HS-27A (cell line): ENCODE measurements at places on chromosomes 3 and 15.
A peak's percentile ranks its signal among the peaks of the same experiment; 100 is the strongest.

GRCh38 chr3:96576935-96577334, 237.5 kb upstream of the EPHA6 start:
- no peak for DNase-seq

- no peak for DNase-seq
These were observed 70.7 kb downstream of the TLE3 start for GRCh38 chr15:70026991-70027390.

DNA sequence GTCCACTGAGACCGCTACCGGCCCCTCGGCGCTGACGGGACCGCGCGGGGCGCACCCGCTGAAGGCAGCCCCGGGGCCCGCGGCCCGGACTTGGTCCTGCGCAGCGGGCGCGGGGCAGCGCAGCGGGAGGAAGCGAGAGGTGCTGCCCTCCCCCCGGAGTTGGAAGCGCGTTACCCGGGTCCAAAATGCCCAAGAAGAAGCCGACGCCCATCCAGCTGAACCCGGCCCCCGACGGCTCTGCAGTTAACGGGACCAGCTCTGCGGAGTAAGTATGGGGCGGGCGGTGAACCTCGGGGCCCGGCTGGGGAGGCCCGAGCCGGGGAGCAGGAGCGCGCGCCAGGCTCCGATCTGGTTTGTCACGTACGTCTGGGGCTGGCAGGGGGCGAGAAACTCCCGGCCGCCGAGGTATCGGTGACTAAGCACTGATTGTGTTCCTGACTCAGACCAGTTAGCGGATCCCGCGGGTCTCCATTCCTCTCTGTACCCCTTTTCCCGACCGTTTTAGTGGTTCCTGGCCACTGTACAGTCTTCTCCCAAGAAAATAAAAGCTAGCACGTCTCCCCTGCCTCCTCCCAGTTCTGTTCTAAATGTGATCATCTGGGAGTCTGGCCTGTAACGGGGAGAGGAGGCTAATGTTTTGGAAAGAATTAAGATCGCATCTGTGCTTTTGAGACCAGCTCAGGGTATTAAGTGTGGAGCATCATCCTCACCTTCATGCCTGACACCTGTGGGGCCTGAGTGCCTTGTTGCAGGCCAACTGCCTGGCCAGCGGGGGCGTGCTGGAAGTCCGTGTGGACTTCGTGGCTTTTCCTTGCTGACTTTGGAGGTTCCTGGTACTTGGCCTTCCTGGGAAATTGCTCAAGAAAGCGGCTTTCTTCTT, 691 bp downstream of the MAP2K1 start:
- DNase-seq = peak; percentile 59

DNA sequence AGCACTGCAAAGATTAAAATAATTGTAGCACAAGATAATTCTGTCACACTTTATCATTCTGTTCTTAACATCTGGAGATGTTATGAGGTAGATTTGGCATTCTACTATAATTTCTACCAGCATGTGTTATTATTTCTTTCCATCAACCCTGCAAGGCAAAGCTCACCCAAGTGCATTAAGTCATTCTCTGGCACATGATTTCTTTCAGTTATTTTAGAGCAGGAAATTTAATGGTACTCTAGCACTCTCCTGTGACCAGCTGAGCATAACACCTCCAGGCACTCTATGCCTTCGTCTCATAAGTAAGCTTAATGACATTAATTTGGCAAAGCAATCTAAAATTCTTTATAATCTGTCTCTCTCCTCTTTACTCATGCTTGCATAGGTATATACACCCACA, 300.2 kb upstream of the GPR149 start:
- no peak for DNase-seq

- DNase-seq = no peak
These were observed 68.1 kb downstream of the IMPG2 start for GRCh38 chr3:101252307-101252706.

GRCh38 chr15:97692301-97693015, 268.0 kb upstream of the ARRDC4 start:
- no peak for DNase-seq

DNA sequence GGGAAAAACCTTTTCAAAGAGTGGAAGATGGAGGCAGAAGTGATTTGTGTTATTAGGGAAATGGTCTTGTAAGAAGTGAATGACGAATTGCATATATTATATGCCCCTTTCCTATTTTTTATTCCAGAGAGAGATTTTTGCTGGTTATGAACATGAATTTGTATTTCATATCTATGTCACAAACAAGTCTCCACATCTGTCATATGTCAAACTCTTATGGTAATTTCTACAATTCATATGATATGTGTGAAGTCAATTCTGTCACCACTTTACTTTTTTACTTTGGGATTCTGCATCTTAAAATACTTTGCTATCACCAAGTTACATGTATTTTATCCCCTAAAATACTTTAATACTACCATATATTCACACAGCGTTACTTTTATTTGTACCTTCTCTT, 594.2 kb upstream of the ARPP21 start:
- no peak for DNase-seq

GRCh38 chr15:92322566-92323355, 70.9 kb upstream of the ST8SIA2 start:
- DNase-seq = no peak

GRCh38 chr3:179884136-179884535, 152.6 kb downstream of the PEX5L start:
- no peak for DNase-seq

GRCh38 chr15:55774113-55774970, 31.4 kb upstream of the PRTG start:
- no peak for DNase-seq

DNA sequence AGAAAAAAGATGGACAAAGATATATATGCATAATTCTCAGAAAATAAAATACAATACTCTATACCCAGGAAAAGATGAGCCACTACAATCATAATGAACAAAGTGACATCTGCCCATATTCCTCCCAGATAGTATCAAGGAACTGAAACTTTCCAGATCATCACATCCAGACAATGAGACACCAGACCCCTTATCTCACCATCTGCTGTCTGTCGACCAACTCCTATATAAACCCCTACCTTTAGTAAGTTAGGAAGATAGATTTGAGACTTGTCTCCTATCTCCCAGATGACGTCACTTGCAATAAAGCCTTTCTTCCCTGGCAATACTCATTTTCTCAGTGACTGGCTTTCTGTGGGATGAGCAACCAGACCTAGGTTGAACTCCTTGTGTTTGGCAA, 1071.6 kb downstream of the PLOD2 start:
- no peak for DNase-seq

DNA sequence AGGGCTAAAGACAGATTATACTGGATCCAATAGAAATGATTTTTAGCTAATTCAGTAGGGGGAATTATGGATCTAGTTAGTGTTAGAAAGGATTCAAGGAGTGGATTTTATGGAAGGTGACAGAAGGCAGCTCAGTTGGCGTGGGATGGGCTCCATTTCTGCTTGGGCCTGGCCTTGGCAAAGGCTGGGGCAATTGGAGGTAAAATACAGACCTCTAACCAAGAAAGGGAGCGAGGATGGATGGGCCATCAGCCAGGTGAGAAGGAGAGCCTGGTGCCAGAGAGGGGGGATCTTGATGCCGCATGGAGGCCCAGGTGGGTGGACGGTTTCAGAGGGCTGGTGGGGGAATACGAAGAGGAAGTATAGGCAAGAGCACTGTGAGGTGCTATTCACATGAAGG, 40.7 kb upstream of the TRA2B start:
- DNase-seq = no peak

DNA sequence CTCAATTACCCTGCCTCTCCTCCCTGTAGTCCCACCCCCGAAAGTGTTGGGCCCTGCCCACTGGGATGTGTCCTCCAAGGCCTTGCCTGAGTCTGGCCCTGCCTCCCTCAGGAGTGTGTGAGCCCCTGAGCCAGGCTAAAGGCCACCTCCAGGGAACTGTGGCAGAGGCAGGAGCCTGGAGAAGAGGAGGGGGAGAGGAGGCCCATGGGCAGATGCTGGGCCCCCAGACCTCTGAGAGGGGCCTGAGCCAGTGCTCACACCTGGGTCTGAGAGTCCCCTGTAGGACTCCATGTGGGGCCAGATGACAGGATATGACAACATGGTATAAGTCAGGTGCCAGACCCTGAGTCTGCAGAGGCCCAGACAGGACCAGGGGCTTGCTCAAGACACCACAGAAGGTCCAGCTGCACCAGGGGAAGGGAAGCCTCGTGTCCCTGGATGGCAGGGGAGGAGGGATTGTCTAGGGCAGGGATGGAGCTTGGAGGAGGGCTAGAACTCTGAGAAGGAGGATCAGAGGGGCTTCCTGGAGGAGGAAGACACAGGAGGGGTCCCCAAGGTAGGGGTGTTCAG, 217.9 kb downstream of the TBC1D2B start:
- no peak for DNase-seq

DNA sequence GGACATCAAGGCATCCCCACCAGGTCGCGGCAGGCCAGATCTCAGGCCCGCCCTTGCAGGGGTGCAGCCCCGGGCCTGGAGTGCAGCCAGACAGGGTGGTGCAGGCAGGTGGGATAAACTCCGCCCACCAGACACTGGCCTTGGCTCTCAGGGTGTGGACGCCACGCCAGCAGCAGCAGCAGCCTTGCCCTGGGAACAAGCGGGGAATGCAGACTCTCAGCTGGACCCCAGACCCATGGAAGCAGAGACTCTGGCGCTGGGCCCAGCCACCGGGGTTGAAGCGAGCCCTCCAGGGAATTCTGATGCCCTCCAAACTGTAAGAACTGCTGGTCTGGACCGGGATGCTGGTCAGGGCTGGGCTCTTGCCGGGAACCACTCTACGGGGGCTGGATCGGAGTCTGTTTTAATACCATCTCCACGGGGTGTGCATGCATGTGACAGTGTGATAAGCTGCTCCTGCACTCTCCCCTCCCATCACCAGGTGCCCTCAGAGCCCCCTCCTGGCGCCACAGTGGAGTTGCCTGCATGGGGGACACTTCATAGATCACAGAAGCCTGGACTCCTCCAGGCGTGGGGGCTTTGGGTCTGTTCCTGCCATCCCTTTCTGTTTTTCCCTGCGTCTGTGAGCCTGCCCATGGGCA, 142.7 kb downstream of the NSMCE3 start:
- DNase-seq = no peak

DNA sequence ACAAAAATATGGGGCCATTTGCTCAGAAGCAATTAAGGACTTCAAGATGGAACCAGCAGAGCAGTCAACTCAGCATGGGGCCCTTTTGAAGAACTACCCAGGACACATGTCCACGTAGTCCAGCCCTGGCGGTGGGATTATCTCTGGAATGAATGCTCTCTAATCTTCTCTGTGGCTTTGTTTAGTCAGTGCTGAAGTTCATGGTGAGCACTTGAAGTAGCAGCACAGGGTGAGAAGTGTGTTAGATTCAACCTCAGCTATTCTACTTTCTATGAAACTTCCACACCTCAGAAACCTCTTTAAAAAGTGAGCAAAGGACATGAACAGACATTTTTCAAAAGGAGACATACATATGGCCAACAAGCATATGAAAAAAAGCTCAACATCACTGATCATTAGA, 74.4 kb downstream of the THRB start:
- no peak for DNase-seq

DNA sequence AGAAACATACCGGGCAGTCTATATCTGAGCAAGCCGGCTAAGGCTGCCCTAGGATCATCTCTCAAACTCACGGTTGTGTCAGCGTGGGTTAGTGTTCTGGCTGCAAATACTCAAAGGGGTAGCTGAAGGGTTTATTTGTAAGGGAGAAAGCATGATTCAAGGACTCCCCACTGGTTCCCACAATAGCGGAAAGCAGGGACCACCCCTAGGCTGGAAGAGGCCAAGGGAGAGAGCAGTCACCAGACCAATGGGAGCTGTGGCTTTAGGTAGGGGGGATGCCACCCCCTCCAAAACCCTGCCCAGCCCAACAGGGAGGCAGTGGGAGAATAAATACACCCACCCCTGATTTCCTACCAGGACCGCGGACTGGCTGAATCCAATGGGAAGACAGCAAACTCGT, 7.3 kb upstream of the LMCD1 start:
- no peak for DNase-seq
